Activated CD8-positive, alpha-beta memory T cell treated with anti-CD3 and anti-CD28 coated beads for 4 hours (primary cell): ENCODE measurements at places on chromosomes 6 and 20.

- DNase-seq: no peak
Observed at GRCh38 chr6:2240961-2241360, 4.4 kb downstream of the GMDS start.

DNA sequence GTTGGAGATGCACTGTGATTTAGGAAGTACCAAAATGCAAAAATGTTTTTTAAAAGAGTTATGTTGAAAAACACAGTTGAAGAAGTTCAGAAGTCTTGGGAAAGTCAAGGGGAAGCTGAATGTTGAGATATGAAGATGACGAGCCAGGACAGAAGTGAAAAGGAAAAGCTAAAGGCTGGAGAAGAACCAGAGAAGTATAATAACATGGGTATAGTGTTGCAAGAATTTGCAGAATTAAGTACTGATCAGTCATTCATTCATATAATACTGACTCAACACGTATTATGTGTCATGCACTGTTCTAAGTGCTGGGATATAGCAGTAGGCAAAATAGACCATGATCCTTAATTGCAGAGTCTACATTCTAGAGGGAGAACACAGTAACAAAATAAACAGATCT, 432.8 kb downstream of the CDC5L start:
- DNase-seq: no peak

GRCh38 chr20:47719625-47720024, 65.7 kb downstream of the SULF2 start:
- DNase-seq: no peak

GRCh38 chr6:98590997-98591396, 243.4 kb upstream of the POU3F2 start:
- no peak for DNase-seq

DNA sequence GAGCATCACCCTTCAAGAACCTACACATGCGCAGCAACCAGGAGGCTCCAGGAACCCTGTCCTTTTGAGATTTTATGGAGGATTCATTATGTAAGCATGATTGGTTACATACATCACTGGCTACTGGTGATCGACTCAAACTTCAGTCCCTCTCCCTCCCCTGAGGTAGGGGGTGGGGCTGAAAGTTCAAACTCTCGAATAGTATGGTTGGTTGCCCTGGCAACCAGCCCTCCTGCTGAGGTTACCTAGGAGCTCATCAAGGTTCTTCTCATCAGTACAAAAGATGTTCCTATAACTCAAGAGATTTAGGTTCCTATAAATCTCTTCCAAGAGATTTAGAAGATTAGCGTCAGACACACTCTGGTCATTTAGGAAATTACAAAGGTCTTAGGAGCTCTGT, 21.9 kb upstream of the ZSCAN9 start:
- DNase-seq: no peak

DNA sequence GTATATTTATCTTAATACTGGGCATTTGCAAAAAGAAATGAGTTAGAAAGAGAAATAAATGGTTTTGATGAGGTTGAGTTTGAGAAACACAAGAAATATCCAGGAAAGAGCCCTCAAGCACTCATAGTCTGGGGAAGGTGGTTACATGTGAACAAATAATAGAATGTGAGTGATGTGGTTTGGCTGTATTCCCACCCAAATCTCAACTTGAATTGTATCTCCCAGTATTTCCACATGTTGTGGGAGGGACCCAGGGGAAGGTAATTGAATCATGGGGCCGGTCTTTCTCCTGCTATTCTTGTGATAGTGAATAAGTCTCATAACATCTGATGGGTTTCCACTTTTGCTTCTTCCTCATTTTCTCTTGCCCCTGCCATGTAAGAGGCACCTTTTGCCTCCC, 334.1 kb downstream of the COL12A1 start:
- DNase-seq: no peak

- DNase-seq: no peak
Observed at GRCh38 chr6:47792216-47792733, 10.4 kb downstream of the OPN5 start.

GRCh38 chr6:166341464-166341863, 881 bp downstream of the SFT2D1 start:
- no peak for DNase-seq

GRCh38 chr6:6331393-6331792, 10.9 kb upstream of the F13A1 start:
- DNase-seq: no peak

DNA sequence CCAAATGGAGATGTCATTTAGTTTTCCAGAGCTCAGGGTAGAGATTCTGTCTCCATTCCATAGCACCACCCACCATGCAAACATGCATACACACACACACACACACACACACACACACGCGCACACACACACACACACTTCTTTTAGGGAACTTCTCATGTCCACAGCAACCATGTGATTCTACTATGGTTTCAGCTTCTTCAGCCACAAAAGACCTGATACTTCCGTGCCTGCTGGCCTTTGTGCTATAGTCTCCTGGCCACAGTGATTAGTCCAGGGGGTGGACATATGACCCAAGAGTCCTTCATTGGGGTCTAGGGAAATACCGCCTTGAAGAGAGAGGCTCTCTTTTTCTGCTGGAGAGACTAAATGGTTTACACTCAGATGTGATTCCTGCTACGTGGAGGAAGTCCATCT, 53.5 kb downstream of the CARMIL1 start:
- no peak for DNase-seq

DNA sequence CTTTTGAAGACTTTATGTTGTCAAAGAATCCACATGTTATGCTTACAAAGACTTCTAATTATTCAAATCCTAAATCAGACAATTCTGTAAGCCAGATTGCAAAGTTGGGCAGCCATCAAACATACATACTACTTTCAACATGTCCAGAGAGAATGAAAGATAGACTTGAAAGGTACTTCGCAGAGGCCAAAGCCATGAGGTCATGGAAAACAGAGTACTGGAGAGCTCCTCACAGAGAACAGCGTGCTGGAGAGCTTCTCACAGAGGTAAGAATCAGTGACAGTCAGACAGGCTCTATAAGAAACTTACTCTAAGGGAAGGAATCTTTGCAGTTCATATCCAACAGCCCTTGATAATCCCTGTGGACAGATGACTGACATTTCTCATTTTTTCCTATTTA, 400.2 kb downstream of the GJA1 start:
- DNase-seq: no peak

DNA sequence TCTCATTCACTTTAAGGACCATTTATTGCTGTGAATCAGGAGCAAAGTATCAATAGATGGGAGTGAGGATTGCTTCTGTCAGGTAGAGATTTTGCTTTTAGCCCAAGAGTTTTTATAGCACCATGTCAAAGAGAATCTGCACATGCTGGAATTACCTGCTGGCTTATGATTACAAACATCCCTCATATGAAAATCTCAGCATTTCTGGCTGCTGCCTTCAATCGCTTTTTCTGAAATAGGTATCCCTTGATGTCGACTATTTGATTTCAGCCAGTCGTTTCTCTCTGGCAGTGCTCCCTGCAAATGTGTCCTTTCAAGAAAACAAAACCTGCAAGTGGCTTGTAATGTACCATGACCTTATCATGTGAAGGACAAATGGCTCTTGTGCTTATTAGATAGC, 34.5 kb upstream of the NEDD9 start:
- no peak for DNase-seq

DNA sequence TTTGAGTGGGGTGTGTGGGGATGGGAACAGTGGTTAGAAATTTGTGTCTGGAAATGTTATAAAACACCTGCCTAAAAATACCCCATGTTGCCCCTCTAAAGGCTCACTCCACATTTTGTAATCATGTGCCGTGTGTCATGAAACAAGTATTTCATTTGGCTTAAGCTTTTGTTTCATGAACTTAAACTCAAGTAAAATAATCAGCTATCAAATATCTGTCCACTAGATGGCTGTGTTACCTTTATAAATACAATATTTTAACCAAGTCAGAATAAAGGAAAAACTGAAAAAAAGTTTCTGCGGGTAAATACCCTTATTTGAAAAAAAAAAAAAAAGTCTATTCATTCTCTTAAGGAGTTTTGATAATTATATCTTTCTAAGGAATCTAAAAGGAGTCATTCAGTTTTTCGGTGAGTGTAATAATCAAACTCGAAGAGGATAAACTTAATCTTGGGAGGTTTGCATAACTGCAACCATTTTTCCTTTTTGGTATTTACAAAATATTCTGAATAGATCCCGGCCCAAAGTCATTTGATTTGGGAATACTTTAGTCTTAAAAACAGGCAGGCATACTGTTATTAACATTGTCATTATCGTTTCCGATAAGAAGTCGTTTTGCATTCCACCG, 29.9 kb upstream of the MTRF1L start:
- DNase-seq: no peak

DNA sequence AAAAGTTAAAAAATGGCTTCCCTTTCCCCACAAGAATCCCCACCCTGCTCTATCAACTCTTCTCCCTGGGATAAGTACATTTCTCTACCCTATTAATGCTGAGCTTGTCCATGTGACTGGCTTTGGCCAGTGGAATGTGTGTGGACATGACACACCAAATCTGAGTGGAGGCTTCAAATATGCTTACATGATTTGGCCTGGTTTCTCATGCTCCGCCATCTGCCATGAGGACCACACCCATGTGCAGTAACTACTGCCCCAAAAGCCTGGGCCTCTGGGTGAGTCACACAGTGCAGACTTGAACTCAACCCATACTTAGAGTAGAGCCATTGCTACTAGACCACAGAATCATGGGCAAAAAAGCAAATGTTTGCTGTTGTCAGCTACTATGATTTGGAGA, 65.4 kb downstream of the PRND start:
- no peak for DNase-seq

GRCh38 chr20:24994470-24995368, 2.2 kb upstream of the APMAP start:
- peak; percentile 66 for DNase-seq

GRCh38 chr20:47314647-47315338, 41.7 kb downstream of the ZMYND8 start:
- no peak for DNase-seq

DNA sequence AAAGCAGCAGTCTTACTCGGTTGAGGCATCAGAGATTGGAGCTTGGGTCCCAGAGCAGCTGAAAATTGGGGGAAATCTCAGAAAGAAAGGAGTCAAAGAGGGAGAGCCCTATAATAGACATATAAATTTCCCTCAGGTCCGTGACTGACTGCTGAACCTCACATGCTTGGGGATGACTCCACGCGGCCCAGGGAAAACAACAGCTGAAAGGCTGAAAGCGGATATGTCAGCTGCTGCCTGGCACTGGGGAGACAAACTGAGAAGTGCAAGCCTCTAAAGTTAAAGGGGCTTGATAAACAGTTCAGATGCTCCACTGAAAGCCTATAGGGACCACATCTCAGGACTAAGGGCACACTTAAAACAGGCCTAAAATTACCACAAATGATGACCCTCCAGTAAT, 255.9 kb upstream of the RIN2 start:
- DNase-seq: no peak

DNA sequence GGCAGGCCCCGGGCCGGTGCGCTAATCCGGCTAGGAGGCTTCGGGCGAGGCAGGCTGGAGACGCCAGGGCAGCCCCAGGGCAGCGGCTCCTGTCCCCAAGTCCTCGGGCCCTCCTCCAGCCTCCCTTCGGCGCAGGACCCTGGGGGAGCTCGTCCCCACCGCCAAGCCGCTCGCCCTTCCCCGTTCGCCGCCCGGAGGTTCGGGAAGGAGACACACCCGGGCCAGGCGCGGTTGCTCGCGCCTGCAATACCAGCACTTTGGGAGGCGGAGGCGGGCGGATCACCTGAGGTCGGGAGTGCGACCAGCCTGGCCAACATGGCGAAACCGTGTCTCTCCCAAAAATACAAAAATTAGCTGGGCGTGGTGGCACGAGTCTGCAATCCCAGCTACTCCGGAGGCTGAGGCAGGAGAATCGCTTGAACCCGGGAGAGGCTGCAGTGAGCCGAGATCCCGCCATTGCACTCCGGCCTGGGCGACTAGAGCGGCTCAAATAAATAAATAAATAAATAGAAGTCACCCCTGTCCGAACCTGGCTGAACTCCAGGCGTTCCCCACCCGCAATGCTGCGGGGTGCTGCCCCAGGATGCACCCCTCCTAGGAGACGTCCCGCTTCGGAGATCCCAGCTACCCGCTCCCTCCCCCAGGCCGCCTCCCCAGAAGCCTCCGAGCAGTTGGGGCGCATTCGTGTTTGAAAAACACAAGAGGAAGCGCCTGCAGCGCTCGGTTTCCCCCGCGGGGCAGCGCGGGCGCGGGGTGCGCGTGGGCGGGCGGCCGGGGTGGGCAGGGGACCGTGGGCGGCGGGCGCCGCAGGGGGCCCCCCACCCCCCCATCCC, 27.5 kb downstream of the SERPINB9 start:
- DNase-seq: no peak

DNA sequence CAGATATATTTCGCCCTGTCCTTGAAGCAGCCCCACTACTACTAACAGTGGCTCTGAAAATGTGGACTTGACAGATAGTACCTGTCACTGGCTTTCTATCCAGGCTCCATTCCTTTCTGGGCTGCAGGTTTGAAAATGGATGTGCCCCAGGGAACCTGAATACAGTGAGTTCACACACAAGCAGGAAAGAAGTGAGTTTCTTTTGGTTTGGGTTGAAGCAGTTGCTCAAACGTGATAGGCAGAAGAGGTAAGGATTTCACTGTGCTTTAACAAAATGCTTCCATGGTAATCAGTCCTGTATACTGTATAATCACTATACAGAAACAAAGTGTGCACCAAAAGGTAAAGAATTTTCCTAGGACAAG, 382.9 kb downstream of the PRKN start:
- DNase-seq: no peak

- DNase-seq: no peak
Observed at GRCh38 chr6:124721331-124721730, 240.9 kb upstream of the RNF217 start.

- no peak for DNase-seq
Observed at GRCh38 chr6:28884423-28885131, 39.2 kb downstream of the TRIM27 start.

DNA sequence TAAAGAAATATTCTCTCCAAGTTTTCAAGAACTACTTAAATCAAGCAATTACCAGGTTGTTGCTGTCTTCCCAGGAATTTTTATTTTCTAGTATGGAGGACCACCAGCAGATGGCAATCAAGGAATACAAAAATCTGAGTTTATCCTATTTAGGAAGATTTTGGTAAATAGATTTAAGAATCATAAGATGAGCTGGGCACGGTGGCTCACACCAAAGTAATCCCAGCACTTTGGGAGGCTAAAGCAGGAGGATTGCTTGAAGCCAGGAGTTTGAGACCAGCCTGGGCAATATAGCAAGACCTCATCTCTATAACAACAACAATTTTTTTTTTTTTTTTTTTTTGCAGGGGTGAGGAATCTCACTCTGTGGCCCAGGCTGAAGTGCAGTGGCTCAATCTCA, 19.3 kb upstream of the SEC63 start:
- no peak for DNase-seq

- no peak for DNase-seq
Observed at GRCh38 chr6:45617441-45617840, 239.7 kb upstream of the SUPT3H start.

DNA sequence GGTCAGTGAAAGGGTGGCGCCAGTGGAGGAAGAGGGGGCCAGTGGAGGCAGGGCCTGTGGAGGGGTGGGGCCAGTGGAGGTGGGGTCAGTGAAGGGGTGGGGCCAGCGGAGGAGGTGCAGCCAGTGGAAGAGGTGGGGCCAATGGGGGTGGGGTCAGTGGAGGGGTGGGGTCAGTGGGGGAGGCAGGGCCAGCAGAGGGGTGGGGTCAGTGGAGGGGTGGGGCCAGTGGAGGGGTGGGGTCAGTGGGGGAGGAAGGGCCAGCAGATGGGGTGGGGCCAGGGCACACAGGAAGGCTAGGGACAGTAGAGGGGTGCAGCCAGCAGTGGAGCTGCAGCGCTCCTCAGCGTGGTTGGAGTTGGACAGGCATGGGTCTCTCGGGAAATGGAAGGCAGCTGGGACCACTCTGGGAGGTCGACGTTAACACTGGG, 18.7 kb downstream of the ADRM1 start:
- DNase-seq: no peak

- no peak for DNase-seq
Observed at GRCh38 chr6:25157183-25157582, 122.0 kb upstream of the CARMIL1 start.
